Renal pelvis (tissue), 12 donors: ENCODE measurements at places on chromosomes 3 and 15.

- DNase-seq, result no peak
These were observed 31.7 kb downstream of the LIMD1 start for GRCh38 chr3:45626096-45626887.

- DNase-seq, result no peak
These were observed 45.3 kb downstream of the ZPLD1 start for GRCh38 chr3:102480139-102480538.

- DNase-seq, result no peak
These were observed 47.3 kb downstream of the TLE3 start for GRCh38 chr15:70050441-70050840.

GRCh38 chr15:29792426-29793159, 29.7 kb downstream of the TJP1 start:
- DNase-seq, result no peak

GRCh38 chr15:29092376-29093064, 177.1 kb downstream of the NSMCE3 start:
- DNase-seq, result no peak

DNA sequence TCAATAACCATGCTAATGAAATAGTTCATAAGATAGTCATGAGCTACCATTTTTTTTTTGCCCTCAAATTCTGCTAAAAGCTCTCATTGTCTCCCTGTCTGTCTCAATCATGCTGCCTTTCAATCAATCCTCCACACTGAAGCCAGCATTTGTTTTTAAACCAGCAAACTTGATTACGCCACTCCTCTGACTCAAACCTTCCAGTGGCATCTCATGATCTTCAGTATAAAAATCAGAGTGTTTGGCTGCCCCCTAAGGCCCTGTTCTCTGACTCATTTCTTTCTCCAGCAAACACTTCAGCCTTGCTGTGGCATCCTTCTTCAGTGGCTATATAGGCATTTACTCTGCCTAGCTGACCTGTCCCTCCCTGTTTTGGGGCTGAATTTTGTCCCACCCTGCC, 36.0 kb upstream of the EOMES start:
- DNase-seq, result no peak

- DNase-seq, result no peak
These were observed 437.8 kb downstream of the ZIC1 start for GRCh38 chr3:147846854-147847478.

GRCh38 chr3:41630708-41631107, 331.2 kb downstream of the ULK4 start:
- DNase-seq, result no peak

GRCh38 chr3:175307642-175308041, 448.5 kb downstream of the NAALADL2 start:
- DNase-seq, result no peak

- no peak for DNase-seq
These were observed 27.9 kb downstream of the MUC20 start for GRCh38 chr3:195748661-195749060.

DNA sequence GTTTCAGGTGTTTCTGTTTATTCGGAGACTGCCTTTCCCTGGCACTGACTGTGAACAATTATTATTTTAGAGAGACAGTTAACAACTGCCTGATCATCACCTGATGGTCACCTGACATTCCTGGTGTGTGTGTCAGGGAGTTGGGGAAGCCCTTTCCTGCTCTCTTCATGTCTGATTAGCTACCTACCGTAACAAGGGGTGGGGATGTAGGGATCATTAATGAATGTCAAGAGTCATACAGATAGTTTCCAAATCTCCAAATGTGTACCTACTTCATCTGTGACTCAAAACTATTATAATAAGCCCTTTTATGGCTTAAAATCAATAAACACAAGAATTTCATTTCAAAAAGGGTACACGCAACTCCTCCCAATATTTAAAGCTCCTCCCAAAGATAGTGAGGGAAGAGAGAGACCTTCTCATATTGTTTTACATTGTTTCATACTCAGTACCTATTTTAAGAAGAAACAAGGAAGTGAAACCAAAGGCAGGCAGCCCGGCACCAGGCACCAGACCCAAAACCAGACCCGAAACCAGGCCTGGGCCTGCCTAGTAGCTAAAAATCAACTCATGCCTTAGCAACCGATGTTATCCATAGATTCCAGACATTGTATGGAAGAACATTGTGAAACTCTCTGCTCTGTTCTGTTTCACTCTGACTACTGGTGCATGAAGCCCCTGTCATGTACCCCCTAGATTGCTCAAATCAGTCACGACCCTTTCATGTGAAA, 844.9 kb upstream of the ALCAM start:
- DNase-seq, result no peak

GRCh38 chr3:64654013-64654412, 33.8 kb downstream of the ADAMTS9 start:
- no peak for DNase-seq

DNA sequence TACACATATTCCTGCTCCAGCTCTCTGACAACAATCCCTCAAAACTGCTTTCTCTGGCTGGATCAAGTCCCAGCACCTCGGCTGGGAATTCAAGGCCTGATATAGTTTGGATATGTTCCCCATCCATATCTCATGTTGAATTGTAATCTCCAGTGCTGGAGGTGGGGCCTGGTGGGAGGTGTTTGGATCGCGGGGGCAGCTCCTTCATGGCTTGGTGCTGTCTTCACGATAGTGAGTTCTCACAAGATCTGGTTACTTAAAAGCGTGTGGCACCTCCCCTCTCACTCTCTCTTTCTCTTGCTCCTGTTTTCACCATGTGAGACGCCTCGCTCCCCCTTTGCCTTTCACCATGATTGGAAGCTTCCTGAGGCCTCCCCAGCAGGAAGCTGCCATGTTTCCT, 47.4 kb upstream of the SYN2 start:
- DNase-seq, result no peak

- no peak for DNase-seq
These were observed 232.6 kb upstream of the CHRM5 start for GRCh38 chr15:33735637-33736247.

GRCh38 chr3:130256821-130257340, 88.6 kb upstream of the COL6A5 start:
- no peak for DNase-seq

DNA sequence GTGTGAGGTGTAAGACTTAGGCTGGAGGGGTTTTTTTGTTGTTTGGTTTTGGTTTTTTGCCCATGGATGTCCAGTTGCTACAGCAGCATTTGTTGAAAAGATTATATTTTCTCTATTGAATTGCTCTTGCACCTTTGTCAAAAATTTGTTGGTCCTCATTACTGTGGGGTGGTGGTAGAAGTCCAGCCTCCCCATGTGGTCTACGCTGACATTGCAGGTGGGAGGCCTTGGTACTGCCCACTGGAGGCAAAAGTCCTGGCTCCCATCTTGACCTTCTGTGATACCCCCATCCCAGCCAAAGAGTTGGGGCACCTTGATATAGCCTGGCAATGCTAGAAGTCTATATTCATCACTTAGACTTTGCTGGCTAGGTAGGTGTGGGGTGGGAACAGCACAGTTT, 5.4 kb upstream of the RAB6B start:
- no peak for DNase-seq

- no peak for DNase-seq
These were observed 92.9 kb downstream of the NCEH1 start for GRCh38 chr3:172617976-172618375.

- DNase-seq, result no peak
These were observed 224.0 kb downstream of the PLOD2 start for GRCh38 chr3:145936971-145937370.

GRCh38 chr15:75751116-75751875, 38.6 kb upstream of the CSPG4 start:
- DNase-seq, result no peak

GRCh38 chr15:66709884-66710283, 7.8 kb downstream of the SMAD6 start:
- DNase-seq, result no peak

DNA sequence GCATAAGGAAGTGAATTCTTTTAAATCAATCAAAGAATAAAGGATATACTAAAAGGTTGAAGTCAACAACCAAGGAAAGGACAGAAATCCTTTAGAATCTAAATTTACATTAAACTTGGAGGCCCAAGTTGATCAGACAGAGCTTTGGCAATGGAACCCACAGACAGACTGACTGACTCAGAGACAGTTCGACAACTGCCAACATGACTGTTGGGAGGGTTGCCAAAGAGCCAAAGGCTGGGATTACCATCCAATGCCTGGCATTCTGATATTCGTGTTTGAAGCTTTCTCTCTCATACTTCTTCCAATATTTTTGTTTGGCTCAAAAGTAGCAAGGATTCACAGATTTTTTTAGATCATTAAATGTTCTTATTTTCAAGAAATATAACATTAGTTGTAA, 406.1 kb downstream of the PLCL2 start:
- no peak for DNase-seq

- DNase-seq, result no peak
These were observed 39.4 kb downstream of the WWTR1 start for GRCh38 chr3:149618151-149619123.
